ENCODE measurements at places on chromosomes 7 and 10.

GRCh38 chr7:136133551-136133950, 156.4 kb upstream of the MTPN start:
- no peak for DNase-seq

DNA sequence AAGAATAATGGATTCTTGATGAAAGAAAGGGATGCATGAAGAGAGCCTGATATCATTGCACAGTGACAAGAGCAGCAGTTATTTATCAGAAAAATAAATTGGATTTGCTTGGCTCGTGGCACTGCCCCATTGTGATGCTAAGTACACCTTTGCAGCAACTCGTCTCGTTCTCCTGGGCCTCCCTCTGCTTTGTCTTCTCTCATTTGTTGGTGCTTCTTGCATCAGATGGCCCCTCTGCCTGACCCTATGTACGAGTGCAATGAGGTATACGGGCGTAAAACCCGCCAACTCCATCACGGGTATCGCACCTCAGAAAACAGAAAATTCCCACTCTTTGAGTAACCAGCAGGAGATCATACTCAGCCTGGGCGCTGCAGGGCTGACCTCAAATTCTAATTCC, 107.2 kb upstream of the C10orf90 start:
- no peak for DNase-seq

DNA sequence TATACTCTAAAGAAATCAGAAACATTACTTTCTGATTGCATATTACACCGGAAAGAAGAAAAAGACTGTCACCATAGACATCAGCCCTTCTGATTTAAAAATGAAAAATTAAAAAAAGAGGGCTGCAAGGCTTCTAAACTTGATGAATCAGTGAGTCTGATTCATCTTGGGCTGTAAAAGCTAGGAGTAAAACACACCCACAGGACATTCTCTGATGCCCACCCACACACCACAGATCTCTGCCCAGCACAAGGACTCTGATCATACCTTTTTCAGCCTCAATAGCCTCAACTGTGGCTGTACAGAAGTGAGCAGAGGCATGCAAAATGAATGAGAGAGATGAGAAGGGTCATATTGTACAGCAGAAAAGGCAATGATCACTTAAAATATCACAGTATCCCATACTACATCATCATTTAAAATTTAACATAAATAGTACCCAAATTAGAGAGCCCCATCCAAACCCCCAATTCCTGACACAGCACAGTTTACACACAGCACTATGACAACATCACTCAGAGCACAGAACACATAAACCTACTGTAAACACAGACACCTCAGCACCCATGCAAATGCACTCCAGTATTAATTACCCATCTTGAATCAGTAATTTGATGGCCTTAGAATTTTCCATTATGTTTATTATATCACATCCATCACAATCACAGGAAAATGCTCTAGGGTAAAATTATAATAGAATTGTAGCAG, 6.4 kb upstream of the MSS51 start:
- no peak for DNase-seq

DNA sequence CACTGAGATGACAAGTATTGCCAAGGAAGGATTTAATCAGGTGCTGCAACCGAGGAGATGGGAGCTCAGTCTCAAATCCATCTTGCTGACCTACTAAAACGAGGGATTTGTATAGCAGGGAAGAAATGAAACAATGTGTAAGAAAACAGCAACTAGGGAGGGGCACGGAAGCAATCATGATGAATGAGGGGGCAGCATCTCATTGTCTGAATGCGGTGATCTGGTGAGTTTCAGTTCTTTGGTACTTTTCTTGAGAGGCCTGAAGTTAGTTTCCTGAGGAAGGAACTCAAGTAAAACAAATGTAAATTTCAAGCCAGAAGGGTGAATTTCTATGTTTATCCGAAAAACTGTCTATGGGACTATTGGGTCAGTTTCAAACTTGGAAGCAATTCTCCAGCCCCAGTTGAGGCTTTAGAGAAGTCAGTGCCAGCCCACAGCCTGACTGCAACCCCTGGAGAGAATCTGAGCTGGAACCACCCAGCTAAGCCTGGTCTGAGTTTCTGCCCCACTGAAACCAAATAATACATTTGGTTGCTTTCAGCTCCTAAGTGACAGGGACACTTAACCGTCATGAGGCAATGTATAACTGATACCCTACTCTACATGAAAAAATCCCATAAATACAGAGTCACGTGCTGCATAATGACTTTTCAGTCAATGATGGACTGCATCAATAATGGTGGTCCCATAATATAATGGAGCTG, 45.8 kb upstream of the TNS3 start:
- no peak for DNase-seq

GRCh38 chr10:132132421-132132841, 54.3 kb upstream of the DPYSL4 start:
- DNase-seq = no peak

DNA sequence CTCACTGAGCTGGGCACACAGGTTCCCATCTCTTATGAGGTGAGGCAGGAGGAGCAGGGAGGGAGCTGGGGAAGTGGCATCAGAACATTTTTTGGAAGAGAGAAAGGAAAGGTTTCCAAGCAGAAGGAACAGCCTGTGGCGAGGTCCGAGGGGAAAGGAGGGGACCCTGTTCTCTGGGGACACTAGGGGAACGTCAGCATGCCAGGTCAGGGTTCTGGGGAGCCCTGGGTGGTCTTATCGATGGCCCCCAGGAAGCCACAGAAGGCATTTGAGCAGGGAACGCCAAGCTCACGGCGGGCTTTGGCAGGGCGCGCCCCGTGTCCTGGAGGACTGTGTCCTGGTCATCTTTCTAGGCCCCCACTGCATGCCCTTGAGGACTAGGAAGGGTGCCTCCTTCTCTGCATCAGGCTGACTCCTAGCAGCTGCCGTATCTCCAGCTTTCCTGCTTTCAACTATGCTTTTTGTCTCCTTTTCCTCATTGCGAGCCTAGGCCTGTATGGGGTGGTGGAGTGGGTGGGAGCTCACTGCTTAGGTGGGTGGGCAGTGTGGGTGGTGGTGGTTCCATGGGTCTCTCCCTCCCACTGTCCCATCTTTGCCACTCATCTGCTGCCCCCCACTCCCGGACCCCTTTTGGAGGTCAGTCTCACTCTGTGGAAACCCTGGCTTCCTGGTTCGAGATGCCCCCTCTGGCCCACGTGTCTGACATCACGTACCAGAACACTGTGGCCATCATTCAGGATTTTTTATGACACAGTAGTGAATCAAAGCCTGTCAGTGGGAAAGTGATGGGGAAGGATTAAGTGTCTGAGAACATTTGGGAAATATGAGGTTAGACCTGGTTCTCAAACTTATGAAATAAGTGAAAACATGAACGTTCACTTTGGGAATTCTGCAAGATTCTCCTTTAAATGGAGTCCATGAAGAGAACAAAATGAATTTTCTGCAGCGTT, 89.1 kb downstream of the CUX1 start:
- no peak for DNase-seq
